Left renal cortex interstitium (tissue), 4 donors: ENCODE measurements at places on chromosomes 3 and 15. TPM values are rescaled to one million over a fixed set of nuclear protein-coding genes. Genes with fewer than 3 reads are reported as not detected.

- no peak for DNase-seq
These were observed 33.1 kb downstream of the NIPA2 start for GRCh38 chr15:22871481-22872086.

- DNase-seq: no peak
These were observed 66.4 kb downstream of the PTPRG start for GRCh38 chr3:61627768-61628185.

GRCh38 chr3:121855555-121855954, 20.5 kb downstream of the EAF2 start:
- DNase-seq: no peak

Gene LIPH
- 0.96 TPM for polyA plus RNA-seq

DNA sequence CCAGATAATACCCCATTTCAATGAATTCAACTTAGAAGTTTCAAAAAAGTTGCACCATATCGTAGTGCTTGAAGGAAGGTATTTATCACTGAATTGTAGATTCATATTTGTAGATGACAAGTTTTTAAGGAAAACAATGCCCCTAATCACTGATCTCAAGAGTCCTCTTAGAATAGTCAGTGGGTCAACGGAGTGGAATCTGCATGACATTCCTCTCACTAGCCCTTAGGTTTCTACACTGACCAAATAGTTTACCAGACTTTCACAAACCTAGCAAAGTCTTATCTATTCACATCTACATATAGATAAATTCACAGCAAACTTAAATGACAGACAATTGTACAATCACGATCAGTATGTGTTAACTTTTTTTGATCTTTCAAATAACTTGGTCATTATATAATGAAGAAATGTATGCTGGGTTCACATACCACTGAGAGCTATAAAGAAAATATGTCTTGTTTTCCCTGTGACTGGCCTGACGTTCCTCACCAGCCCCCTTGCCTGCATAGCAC, 35.7 kb upstream of the PHLDB2 start:
- no peak for DNase-seq

DNA sequence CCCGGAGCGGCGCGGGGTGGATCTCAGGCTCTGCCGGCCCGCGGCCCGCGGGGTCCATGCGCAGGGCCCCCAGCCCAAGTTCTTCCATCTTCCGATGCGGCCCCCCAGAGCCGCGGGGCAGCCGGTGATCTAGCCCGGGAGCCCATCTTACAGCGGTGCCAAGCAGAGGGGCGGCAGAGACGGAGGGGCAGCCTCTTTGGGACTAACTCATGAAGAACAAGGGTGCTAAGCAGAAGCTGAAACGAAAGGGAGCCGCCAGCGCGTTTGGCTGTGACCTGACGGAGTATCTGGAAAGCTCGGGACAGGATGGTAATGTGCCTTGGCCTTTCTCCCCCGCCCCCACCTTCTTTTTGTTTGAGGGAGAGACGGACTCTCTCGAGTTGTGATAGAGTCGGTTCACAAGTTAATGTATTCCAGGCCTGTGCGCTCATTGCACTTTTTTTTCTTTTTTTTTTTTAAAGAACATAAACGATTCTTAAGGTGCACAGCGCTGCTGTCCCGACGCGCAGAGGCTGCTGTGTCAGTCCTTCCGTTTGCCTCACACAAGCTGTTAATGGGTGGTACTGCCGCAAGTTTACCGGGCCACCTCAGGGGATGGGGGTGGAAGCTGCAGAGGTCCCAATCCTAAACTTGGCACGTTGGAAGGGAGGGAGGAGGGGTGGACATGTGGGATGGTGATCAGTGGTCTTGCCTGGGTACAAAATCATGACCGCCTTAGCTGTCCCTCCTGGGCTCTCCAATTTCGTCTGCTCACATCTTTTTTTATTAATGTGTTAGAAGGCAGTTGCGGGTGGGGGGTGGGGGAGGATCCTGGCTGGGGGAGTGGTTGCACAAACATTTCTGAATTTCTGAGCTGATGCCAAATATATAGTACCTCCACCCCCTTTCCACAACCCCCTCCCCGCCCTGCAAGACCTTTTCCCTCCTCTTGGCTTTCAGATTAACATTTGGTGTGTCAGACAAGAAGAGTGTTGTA, 801 bp downstream of the ARHGAP31 start:
- peak; percentile 55 for DNase-seq

- DNase-seq: no peak
These were observed 1.7 kb upstream of the NR2F2 start for GRCh38 chr15:96328877-96329195.

Gene WWTR1
- 89.2 TPM for polyA plus RNA-seq

DNA sequence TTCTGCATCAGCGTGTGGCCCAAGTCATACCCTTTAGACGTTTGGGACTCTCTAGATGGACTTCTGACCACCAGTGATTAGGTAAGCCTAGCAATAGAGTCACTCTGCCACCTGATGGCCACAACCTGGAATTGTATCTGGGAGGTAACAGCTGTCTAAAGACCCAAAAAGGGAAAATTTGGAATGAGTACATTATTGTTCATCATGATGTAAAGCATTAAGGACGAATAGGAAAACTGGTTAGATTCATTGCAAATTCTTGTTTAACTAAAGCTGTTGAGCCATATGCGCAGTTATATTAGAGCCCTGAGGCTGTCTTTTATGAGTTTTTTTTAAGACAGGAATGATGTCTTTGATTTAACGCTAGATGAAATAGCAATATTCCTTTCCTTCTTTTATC, 63.6 kb downstream of the FAM81A start:
- DNase-seq: no peak

DNA sequence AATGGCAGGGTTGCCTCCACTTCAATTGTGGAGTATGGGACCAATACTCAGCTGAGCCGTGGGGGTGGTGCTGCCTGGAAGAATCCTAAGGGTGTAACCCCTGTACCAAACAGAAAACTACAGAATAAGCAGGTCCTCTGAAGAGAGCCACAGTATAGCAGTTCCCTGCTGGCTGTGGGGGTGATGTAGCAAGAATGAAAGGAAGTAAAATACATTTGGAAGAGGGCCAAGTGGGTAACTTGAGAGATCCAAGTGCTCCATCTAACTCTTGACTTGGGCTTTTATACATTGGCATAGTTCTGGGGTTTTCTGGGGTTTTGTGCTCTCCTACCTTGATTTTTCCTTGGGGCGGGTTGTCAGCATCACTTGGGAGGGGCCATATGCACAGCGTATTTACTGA, 341.4 kb downstream of the OTOL1 start:
- DNase-seq: no peak

Gene CCDC191
- polyA plus RNA-seq: 27.3 TPM

- no peak for DNase-seq
These were observed 441.3 kb downstream of the MAGI1 start for GRCh38 chr3:65597226-65597951.

DNA sequence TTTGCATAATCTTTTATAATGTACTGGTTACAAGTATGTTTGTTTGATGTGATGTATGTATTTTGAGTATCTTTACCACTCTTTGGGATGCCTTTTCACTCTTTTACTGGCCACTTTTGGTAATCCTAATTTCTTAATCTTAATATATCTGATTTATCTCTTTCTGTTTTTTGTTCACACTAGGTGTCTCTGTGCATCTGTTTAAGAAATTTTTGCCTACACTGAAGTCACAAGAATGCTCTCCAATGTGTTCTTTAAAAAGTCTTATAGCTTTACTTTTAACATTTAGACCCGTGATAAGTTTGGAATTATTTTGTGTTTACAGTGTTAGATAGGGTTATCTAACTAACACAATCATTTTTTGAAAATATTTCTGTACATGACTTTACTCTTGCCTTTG, 659.1 kb downstream of the SI start:
- DNase-seq: no peak

Gene SPINT1
- polyA plus RNA-seq: 62.6 TPM

Gene GOLGA6L7
- polyA plus RNA-seq: 0.23 TPM

DNA sequence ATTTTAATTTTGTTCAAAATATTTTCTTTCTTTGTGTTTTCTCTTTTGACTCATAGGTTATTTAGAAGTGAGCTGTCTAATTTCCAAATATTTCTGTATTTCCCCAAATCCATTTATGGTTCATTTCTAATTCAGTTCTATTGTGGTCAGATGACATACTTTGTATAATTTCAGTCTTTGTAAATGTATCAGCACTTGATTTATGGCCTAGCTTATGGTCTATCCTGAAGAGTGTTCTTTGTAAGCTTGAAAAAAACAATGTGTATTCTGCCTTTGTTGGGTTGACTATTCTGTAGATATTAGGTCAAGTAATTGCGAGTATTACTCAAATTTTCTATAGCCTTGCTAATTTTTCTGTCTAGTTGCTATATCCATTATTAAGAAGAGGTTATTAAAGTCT, 311.2 kb downstream of the OCA2 start:
- no peak for DNase-seq

Gene ALDH1A2
- polyA plus RNA-seq: 318 TPM

DNA sequence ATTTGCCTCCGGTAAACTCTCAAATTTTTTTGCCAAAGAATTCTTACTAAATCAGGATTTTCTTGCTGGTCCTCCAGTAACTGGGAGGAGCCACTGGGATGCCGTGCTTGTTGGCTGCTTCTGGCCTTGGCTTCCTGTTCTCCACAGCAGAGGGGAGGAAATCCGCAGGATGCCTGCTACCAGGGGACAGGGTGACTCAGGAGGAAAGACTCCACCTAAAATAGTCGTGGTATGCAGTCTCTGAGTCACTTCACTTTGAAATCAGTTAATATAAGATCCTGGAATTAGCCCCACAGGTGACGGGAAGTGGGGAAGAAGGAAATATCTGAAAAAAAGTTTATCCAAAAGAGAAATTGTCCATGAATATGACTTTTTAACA, 6.5 kb upstream of the TM4SF18 start:
- DNase-seq: no peak

Gene IREB2
- 51.1 TPM for polyA plus RNA-seq

DNA sequence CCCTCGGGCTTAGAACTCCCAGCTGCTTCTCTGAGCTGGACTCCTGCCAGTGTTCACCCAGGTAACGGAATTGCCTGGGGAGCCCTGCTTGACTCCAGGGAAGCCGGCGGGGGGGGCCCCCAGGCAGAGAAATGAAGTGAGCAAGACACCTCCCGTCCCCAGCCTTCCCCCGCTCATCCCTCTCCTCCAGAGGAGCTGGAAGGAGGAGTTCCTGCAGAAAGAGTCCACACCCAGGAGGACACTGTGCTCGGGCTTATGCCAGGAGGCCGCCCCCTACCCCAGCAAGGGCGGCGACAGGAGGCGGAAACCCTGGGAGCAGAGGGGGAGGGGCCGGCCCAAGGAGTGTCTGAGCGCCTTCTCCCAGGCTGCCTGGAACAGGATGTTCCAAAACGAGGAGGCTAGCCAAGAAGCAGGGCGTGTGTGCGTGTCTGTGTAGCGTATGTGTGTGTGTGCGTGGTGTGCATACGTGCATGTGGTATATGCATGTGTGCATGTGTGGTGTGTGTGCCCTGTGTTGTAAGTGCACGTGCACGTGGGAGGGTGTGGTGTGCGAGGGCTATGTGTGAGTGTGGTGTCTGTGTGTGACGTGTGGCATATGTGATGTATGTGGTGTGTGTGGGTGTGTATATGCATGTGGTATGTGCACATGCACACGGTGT, 511.3 kb downstream of the SHQ1 start:
- peak; percentile 44 for DNase-seq

Gene KBTBD13
- polyA plus RNA-seq: not detected

Gene CCR8
- polyA plus RNA-seq: not detected

DNA sequence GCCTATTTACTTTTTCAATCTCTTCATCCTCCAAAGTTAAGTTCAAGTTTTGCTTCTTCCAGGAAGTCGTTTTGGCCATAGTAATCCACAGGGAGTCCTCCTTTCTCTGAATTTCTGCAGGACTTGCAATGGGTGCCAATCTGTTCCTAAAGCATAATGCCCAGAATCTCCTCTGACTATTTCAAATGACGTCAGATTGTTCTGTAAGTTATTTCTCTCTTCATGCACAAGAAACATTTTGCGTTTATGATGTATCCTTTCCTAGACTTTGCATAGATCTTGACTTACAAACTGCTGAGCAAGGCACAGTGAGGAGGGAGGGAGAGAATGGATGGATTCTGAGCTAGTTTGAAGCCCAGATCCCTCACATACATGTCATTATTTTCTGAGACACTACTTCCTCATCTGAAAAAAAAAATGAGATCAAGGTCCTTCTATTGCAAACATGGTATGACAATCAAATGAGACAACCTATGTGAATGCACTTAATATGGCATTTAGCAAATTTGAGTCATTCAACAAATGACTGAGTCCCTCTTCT, 103.1 kb downstream of the MEX3B start:
- no peak for DNase-seq

- no peak for DNase-seq
These were observed 32.9 kb downstream of the AMOTL2 start for GRCh38 chr3:134341389-134341788.

Gene THPO
- 2.0 TPM for polyA plus RNA-seq

- no peak for DNase-seq
These were observed 2.1 kb downstream of the PDIA3 start for GRCh38 chr15:43748376-43748775.
